Activated CD4-positive, alpha-beta T cell treated with anti-CD3 and anti-CD28 coated beads, Interleukin-2, amount 50 U/mL, for 1 hour (primary cell): ENCODE measurements at places on chromosomes 1 and 21.

DNA sequence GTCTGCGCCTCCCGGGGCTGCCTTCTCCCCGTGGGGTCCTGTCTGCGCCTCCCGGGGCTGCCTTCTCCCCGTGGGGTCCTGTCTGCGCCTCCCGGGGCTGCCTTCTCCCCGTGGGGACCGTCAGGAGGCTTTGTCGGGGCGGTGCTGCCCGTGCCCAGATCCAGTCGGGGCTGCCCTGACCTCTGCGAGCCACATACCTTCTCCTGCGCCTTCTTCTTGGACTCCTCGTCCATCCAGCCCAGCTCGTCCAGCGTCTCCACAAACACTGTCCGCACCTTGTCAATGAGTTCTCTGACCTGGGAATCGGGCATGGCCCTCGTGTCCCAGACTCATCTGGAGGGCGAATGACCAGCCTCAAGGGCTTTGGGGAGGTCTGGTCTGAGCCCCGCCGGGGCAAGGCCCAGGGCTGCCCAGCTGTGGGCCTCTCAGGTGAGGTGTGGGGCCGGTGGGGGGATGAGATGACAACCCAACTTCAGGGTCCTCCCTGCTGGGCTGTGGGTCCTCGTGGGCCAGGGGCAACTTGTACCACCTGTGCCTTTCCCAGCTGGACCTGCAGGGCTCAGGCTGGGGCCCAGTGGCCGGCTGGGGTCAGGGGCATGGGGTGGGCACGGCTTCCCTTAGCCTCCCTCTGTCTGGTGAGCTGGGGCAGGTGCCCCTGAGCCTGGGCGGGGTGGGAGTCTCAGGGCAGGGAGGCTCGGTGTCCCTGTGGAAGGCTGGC lies 9.4 kb downstream of the PRXL2B start:
- no peak for DNase-seq

DNA sequence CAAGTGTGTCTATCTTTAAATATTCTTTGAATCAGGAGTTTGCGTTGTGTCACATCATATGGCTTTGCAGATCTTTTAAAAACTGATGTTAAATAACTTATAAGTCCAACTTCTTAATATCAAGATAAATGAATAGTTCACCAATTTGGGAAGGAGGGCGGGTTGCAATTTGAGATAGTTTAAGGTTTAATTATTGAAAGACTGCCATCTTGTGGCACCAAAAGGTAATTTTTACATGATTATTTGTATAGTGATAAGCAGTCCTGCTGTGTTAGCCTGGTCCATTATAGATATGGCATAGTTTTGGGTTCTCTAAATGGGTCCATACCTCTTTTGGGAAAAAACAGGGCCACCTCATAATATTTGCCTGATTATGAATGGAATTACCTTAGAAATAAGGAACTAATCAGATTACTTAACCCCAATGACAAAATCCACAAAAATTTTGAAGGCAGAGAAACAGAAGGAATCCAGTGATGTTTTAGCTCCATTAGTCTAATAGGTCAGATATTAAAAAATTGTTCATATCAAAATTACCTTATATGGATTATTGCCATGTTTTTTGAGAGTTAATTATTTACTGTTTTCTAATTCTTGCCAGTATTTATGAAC lies 64.3 kb downstream of the PRKAA2 start:
- DNase-seq = no peak

DNA sequence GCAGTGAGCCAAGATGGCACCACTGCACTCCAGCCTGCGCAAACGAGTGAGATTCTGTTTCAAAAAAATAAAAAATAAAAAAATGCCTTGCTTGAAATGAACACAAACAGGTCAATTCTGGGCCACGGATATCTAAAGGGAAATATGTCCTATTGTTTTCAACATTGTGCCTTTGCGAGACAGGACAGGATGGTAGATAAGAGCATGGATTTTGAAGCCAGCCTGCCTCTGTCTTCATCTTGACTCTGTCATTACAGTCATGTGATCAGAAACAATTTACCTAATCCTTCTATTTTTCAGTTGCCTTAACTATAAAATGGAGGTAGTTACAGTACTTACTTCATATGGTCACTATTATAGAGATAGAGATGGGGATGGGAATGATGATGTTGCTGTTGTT lies 56.7 kb upstream of the ZSWIM5 start:
- no peak for DNase-seq

DNA sequence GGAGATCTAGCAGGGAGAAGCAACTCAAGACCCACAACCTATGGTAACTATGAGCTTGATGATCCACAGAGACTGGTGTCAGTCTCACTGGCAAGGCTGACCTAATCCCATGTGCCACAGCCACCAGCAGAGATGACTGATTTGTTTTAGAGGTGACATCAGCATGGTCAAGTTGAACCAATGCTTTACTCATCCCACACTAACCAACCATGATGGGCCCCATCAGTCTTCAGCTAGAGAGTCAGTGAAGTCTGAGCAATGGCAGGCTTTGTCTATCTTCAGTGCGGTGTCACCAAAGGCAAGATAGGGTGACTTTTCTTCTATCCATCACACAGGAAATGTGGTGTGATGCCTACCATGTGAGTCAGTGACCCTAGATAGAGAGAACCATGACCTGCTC lies 1470.7 kb downstream of the NCAM2 start:
- DNase-seq = no peak

DNA sequence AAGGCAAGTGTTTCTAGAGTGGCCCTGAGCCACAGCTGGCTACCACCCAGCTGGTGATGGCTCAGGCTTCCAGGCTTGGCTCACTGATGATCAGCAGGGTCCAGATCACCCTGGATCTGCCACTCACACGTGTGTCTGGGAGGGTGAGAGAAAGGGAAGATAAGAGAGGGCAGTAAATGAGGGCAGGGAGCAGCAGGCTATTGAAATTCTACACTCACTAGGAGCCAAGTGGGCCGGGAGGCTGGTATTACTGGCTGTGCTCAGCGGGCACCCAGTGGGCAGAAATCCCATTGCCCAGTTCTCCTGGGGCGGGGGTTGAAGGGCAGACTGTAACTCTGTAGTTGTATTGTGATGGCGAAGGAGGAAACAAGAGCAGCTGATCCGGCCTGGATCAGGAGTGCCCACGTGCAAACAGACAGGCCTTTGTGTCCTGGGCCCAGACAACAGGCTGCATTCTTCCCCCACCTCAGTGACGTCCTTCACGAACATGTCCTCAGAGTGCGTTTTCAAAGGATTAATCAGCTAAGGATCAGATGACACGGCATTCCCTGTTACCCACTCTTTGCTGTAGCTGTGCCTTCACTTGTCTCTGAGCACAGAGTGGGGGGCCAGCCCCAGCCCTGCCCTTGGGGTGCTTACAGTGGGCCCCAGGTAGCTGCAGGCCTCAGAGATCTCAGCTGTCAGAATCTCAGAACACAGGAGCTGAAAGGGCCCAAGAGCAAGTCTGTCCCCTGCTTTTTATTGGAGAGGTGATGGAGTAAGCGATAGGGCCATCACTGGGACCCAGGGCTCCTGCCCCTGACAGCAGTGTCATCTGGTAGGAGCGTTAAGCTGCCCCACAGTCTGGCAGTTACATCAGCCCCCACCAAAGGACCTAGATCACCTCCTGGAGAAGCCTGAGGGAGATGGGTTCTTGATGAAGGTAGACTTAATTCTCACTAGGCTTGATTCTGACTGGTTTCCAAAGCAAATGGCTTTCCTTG lies 60.5 kb downstream of the ATP1A1 start:
- no peak for DNase-seq

DNA sequence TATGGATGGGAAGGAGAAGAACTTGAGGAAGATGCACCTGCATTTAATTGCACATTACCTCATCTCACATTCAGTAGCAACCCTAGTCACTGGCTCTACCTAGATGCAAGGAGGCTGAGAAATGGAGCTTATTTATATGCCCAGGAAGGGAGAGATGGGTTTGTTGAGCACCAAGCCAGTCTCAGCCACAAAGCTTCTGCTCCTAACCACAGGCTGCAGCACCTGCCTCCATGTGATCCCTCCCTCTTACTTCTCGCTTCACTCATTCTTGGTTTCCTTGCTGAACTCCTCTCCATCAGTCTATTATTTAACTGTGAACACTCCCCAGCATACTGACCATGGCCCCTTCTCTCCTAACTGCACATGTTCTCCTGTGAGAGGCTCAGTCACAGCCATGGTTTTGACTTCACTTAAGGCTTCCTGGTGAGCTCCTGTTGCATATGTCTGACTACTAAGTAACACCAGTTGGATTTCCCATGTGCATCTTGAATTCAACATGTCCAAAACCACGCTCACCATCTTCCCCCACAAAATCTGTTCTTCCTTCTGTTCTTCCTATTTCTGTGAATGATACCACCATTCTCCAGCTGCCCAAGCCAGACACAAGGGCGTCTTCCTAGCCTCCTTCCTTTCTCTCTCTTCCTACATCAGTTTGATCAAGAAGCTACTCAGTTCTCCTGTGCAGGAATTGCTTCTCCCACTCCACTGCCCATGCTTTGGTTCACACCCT lies 139.8 kb downstream of the AK5 start:
- DNase-seq = no peak
